ENCODE measurements at places on chromosomes 16 and 17. TPM values are rescaled to one million over a fixed set of nuclear protein-coding genes. Genes with fewer than 3 reads are reported as not detected.

Gene CNTNAP1
- total RNA-seq: 1.2 TPM

Gene CCDC154
- total RNA-seq: 1.5 TPM

Gene RRAD
- 0.80 TPM for total RNA-seq

Gene MAP3K3
- total RNA-seq: 15.9 TPM

DNA sequence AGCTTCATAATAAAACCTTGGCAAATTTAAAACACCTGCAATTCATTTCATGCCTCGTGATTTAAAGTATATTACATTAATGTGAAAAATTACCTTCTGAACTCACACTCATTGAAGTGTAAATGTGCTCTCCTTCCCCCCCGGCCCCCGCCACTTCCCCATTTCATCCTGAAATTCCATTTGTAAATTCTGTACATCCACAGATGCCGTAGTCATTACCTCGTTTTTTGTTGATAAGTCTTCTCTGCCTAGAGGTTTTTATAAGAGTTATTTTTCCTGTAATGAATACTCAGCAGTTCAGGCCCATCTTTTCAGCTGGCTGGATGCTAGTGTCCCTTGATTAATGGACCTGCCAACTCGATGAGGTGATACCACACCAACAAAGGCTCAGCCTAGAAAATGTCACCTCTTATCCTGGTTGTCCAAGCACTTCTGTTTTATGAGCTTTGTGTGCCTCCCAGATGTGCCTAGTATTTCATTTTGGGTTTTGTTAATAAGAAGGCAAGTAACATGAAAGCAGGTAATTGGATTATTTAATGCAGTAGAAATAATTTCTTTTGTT, 64.8 kb upstream of the KIFC3 start:
- DNase-seq: no peak
- H3K27ac ChIP-seq: no peak overlapping the region
- no peaks in the 10 kb centered on the region for H3K27me3 ChIP-seq

DNA sequence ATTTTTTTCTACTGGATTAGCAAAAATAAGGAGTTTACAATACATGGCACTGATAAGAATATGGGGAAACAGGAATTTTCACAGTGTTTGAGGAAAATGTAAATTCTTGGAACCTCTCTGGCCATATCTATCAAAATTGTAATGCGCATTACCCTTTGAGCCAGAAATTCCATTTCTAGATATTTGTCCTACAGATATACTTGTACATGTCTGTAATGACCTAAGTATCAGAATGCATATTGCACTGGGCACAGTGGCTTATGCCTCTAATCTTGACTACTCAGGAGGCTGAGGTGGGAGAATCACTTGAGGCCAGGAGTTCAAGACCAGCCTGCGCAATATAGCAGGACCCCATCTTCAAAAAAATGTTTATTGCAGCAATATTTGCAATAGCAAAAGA, 25.8 kb upstream of the HAS3 start:
- H3K27ac ChIP-seq: no peak overlapping the region
- no peak for DNase-seq
- no peaks in the 10 kb centered on the region for H3K27me3 ChIP-seq

- DNase-seq: no peak
- peaks cover 13% of the 10 kb centered on the region for H3K4me1 ChIP-seq
- no peak overlapping the region for H3K27ac ChIP-seq
- H3K4me3 ChIP-seq: no peak overlapping the region
- H3K36me3 ChIP-seq: peaks cover under 1% of the 10 kb centered on the region
These were observed 66.1 kb downstream of the SREBF1 start for GRCh38 chr17:17770632-17771044.

DNA sequence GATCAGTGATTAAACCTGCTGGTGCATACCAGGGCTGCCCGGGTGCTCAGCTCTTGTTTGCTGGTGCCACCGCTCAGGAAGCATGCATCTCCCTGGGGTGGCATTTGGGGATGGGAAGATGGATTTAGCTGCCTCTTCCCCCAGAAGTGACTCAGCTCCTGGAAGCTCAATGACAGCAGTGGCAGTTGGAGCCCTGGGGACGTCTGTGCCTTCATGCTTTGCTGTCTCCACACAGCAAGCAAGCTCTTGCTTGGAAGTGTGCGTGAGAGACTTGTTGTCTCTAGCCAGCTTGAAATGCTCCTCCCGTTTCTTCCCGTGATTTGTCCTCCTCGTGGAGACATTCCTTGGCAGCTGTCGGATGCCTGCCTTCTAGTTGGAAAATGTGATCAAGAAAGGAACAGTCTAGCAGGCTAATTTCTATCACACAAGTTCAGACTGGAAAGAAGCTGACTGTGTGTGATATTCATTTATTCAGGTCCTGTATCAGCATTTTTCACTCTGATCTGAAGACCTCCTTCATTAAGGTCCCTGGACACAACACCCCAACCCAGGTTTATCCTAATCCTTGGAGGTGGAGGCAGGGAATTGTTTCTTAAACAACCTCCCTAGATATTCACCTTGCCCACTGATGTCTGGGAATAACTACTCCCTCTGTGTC, 73.0 kb downstream of the BMERB1 start:
- no peak for DNase-seq
- H3K27me3 ChIP-seq: no peaks in the 10 kb centered on the region
- no peak overlapping the region for H3K27ac ChIP-seq

GRCh38 chr17:73643852-73644144, 447 bp downstream of the SDK2 start:
- peaks cover 5% of the 10 kb centered on the region for H3K4me1 ChIP-seq

GRCh38 chr16:67884-68789, 4.3 kb downstream of the RHBDF1 start:
- no peak overlapping the region for H3K4me3 ChIP-seq
- H3K4me1 ChIP-seq: peaks cover 62% of the 10 kb centered on the region
- H3K27me3 ChIP-seq: no peaks in the 10 kb centered on the region

DNA sequence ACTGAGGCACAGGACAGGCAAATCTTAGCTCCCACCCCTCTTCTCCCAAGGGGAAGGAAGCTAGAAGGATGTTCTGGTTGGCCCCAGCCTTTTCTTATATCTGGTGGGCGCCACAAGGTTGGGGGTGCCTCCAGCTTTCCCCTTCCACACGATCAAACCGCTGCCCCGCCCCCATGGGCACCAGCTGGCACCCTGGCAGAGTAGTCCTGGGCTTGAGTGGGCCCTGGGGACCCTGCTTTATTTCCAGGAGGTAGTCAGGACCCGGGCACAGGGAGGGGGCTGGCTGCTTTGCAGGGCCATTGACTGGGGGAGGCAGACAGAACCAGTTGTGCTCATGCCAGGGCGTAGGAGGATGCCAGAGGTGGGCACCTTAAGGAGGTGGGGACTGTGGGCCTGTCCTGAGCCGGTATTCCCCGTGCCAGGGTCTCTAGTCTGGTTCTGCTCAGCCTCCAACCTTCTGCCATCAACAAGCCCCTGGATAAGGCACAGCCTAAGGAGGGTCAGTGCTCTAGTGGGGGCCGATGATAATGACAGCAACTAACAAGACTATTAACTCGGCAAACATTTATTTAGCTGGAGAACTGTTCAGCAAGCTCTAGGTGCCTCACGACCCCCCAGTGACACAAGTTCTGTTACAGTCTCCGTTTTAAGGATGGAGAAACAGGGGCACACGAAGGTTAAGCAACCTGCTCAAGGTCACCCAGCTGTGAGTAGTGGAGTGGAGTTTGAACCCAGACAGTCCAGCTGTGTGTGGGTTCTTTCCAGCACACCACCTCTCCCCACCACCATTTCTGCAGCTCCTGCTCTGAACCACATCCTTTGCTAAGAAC, 7.6 kb upstream of the PPP1R1B start:
- H3K4me1 ChIP-seq: peaks cover 34% of the 10 kb centered on the region
- H3K4me3 ChIP-seq: no peak overlapping the region
- no peak overlapping the region for H3K27ac ChIP-seq

- H3K4me1 ChIP-seq: no peaks in the 10 kb centered on the region
- H3K4me3 ChIP-seq: no peak overlapping the region
- DNase-seq: no peak
- H3K27me3 ChIP-seq: peaks cover 9% of the 10 kb centered on the region
These were observed 39.0 kb downstream of the NLRP1 start for GRCh38 chr17:5545051-5545987.

DNA sequence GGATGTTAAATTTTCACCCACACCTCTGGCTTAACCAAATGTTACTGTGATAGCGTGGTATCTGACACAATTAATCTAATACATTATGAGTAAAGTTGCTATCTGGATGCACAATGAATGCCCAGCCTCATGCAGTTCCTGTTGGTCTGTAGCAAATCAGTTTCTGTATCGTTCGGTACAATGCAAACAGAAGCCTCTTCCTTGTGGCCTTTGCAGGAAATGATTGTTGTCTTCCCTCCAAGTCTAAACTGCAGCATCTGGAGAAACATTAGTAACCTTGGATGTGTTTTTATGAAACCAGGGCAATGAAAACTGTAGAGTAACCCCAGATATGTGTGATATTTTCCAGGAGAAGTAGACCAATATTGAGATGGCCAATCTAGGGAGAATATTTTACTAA, 46.8 kb downstream of the CYB561 start:
- no peaks in the 10 kb centered on the region for H3K4me1 ChIP-seq
- no peak overlapping the region for H3K4me3 ChIP-seq
- no peak overlapping the region for H3K27ac ChIP-seq

GRCh38 chr16:86289907-86290306, 220.4 kb upstream of the FOXF1 start:
- no peak overlapping the region for H3K27ac ChIP-seq
- peaks cover 5% of the 10 kb centered on the region for H3K27me3 ChIP-seq
- no peaks in the 10 kb centered on the region for H3K36me3 ChIP-seq

GRCh38 chr17:77444984-77445759, 304.4 kb downstream of the SEC14L1 start:
- H3K4me1 ChIP-seq: peaks cover 16% of the 10 kb centered on the region
- H3K4me3 ChIP-seq: no peak overlapping the region
- H3K27me3 ChIP-seq: no peaks in the 10 kb centered on the region
- no peak for DNase-seq

- DNase-seq: no peak
- no peaks in the 10 kb centered on the region for H3K36me3 ChIP-seq
- H3K4me3 ChIP-seq: peak overlapping the region; percentile 47
- H3K27me3 ChIP-seq: peaks cover 18% of the 10 kb centered on the region
These were observed 476 bp downstream of the KCNH4 start for GRCh38 chr17:42180411-42180921.

DNA sequence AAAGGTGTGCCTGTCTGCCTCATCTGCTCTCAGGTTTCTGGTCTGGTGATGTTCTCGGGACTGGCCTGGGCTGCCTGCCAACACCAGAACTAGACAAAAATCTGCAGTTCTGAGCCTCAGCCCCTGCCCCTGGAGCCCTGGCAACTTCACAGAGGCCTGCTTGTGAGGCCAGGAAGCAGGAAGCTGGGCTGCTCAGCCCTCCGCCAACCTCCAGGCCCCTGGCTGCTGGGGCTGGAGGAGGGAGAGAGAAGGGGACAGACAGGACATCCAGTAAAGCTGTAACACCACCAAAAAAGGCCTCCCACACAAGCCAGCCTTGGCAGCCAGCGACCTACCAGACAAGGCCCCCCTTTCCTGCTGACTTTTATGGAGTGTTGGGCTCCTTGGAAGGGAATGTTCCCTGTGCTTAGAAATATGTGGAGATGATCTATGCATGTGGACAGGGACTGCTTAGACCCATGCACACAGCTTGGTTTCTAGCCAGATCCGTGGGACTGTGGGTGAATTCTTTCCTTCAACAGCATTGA, 157.6 kb downstream of the XYLT1 start:
- H3K27ac ChIP-seq: no peak overlapping the region
- H3K36me3 ChIP-seq: no peaks in the 10 kb centered on the region
- DNase-seq: no peak
- no peaks in the 10 kb centered on the region for H3K27me3 ChIP-seq

DNA sequence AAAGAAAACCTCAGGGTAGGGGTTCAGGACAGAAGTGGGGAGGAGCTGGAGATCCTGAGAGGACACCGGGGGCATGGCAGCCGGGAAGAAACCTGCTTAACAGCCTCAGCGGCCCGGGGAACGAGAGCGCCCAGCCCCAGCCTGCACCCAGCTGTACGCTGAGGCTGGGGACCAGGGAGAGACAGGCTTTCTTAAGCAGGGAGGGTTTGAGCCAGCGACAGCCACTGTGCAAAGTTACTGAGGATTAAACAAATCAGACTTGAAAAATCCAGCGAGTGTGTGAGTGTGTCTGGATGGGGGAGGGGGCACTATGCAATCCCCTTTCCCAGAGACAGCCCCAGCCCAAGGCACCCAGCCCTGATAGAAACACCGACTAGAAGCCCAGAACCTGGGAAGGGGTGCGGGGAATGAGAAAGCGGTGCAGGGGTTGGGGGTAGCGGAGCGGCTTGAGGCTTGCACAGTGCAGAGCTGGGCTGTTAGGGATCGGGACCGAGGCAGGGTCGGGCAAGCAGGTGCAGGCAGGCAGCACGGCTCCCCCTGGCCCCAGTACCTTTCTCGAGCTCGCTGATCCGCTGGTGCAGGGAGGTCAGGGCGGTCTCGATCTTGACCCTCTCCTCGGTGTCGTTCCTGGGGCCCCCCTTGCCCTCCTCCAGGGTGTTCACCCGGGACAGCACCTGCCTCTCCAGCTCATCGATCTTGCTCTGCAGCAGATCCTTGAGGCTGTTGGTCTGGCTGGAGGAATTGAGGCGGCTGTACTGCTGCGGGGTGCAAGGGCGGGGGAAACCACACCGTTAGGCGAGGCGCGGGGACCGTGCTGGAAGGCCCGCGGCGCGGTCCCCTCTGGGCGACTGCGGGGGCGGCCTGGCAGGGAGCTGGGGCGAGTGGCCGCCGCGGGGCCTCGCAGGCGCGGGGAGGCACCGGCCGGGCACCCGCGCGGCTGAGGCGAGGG, 1.2 kb downstream of the NPTX1 start:
- H3K27me3 ChIP-seq: peaks cover 97% of the 10 kb centered on the region
- H3K4me3 ChIP-seq: peak overlapping the region; percentile 5
- H3K27ac ChIP-seq: no peak overlapping the region
- no peaks in the 10 kb centered on the region for H3K36me3 ChIP-seq
- DNase-seq: no peak
- peaks cover 33% of the 10 kb centered on the region for H3K4me1 ChIP-seq

- H3K36me3 ChIP-seq: no peaks in the 10 kb centered on the region
- no peak for DNase-seq
- no peak overlapping the region for H3K4me3 ChIP-seq
- peaks cover 28% of the 10 kb centered on the region for H3K4me1 ChIP-seq
- no peak overlapping the region for H3K27ac ChIP-seq
These were observed 14.8 kb downstream of the PLD6 start for GRCh38 chr17:17191346-17191792.

DNA sequence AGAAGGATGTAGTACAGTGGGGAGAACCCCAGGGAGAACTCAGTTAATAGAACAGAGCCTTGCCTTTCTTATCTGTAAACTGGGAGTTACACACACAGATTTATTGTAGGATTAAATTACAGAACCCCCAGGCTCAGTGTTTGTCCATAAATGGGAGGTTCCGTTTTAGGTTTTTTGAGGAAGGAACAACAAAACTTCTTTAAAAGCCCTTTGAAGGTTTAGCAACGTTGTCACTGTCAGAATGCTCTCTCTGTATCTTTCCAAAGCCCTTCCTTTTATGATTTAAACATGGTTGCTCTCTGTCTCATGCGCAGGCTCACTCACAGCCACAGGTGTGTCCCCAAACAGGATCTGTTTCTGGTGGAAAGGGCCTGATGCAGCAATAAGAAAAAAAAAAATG, 9.4 kb upstream of the GNA13 start:
- H3K27ac ChIP-seq: no peak overlapping the region
- H3K36me3 ChIP-seq: no peaks in the 10 kb centered on the region
- no peak for DNase-seq
- H3K4me3 ChIP-seq: no peak overlapping the region
- peaks cover 40% of the 10 kb centered on the region for H3K4me1 ChIP-seq
- H3K27me3 ChIP-seq: no peaks in the 10 kb centered on the region

Measured in HepG2 (cell line).